Activated T-cell treated with anti-CD3 and anti-CD28 coated beads, Interleukin-2, amount 50 U/mL, for 24 hours (primary cell): ENCODE measurements at places on chromosomes 7 and 10.

- DNase-seq: no peak
Measured at GRCh38 chr10:69697006-69697405, 67.0 kb downstream of the FAM241B start.

- no peak for DNase-seq
Measured at GRCh38 chr7:22709857-22710256, 17.1 kb upstream of the IL6 start.

DNA sequence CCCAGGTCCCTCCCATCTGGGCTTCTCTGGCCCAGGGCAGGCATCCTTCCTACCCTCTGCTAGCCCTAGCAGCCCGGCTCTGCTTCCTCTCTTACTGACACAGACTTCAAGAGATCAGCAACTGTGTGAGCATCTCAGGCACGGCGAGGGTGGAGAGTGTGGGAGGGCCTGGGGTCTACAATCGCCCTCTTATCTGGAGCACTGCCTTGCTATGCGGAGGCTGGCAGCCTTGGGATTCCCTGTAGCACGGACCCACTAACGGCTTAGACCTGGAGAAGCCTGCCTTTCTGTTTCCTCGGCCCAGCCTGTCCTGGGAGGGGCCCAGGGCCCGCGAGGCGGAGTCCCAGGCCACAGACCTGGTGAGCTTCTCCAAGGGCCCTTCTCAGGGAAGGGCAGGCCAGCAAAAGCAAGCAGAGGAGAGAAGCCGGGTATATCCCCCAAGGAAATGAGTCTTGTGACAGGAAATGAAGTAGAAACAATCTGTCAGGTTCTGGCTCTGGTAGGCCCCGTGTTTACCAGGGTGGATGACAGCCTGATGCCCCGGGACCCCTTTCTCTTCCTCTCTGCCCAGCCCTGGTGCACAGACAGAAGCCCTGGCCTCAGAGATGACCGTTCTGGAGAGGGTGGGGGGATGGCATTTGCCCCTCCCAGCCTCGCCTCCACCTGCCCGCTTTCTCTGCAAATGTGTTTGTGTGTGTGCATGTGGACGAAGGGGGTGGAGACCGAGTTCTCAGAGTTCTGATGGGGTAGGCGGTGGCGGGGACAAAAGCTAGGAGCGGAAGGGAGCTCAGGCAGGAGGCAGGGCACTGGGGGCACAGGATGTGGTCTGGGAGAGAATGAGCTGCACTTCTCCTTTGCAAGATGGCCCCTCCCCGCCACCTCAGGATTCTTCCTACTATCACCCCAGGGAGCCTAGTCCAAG lies 2.5 kb downstream of the LRCH4 start:
- DNase-seq: peak; percentile 76

DNA sequence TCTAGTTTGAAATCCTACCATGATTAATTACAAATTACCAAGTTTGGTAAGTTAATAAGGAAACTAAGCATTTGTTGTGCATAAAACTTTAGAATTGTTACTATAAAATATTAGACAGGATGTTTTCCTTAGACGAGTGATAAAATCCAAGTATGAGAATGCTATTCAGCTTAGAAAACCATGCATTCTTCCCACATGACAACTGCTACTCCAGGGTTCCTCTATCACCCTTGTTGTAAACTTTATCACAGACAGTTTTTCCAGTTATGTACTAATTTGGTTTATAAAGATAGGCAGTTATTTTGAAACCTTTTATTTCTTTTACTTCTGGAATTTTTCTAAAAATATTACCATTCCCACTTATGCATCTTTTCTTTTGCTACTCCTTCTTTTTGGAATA lies 52.0 kb downstream of the SIRT1 start:
- DNase-seq: no peak

- no peak for DNase-seq
Measured at GRCh38 chr10:131860311-131860710, 40.5 kb upstream of the PPP2R2D start.

GRCh38 chr7:34841326-34841725 lies 183.3 kb downstream of the NPSR1 start:
- DNase-seq: no peak

GRCh38 chr10:106908225-106908624 lies 256.3 kb downstream of the SORCS1 start:
- DNase-seq: no peak

DNA sequence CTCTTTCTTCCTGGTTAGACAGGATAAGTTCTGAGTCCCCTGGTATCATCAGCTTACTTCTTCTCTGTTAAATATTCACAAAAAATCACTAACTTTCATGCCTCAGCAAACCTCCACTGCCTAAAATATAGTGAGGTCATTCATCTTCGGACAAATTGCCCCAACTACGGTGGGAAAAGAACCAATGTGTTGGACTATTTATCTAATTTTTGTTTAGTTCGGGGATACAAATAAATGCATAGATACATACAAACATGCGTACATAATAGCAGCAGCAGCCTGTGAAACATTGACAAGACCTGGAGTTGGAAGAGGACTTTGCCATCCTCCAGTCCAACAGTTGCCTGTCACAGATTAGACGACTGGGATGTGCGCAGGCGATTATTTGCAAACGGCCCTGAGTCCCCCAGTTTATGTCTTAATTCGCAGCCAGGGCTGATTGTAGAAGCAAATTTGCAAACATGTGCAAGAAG lies 51.5 kb downstream of the EGFR start:
- DNase-seq: no peak

DNA sequence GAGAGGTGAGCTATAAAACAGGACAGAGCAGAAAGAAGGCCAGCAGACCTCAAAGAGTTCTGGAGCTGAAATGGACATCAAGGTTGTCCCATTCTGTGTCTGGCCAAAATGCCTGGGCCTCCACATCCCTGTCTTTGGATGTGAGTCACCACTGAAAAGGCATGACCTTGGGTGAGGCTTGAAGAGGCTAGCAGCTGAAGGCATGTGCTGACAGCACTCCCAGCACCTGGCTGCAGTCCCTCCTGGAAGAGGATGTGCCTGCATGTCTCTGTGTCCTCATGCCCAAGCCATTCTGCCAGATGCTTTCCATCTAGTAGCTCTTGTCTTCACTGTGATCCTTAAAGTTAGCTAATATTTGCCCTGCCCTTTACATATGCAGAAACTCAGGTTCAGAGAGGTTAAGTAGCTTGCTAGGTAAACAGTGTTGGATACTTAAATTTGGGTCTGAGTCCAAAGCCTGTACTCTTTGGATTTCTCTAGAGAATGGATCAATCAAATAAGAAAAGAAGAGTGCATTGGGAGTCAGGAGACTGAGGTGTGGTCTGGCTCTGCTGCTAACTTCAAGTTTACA lies 35.8 kb downstream of the HECW1 start:
- no peak for DNase-seq

GRCh38 chr7:156780724-156781455 lies 112.1 kb downstream of the LMBR1 start:
- DNase-seq: no peak

GRCh38 chr10:132674311-132674710 lies 111.6 kb downstream of the NKX6-2 start:
- DNase-seq: no peak

DNA sequence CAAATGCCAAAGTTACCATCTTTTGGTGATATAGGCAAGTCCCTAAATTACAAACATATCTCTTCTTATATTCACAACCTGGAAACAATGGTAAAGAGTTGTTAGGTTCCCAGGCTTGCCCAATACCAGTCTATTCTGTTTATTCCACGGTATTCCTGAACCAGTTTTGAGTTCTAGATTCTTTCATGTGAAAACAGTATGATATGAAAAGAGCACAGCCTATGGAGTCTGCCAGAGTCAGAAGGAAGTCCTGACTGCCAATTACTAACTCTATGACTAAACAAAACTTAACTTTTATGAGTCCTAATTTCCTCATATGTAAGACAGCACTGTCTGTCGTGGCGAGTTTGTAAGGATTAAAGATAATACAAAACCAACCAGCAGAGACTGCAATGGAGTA lies 5.6 kb downstream of the ABI1 start:
- no peak for DNase-seq

- no peak for DNase-seq
Measured at GRCh38 chr7:149214020-149214720, 18.8 kb downstream of the ZNF282 start.

DNA sequence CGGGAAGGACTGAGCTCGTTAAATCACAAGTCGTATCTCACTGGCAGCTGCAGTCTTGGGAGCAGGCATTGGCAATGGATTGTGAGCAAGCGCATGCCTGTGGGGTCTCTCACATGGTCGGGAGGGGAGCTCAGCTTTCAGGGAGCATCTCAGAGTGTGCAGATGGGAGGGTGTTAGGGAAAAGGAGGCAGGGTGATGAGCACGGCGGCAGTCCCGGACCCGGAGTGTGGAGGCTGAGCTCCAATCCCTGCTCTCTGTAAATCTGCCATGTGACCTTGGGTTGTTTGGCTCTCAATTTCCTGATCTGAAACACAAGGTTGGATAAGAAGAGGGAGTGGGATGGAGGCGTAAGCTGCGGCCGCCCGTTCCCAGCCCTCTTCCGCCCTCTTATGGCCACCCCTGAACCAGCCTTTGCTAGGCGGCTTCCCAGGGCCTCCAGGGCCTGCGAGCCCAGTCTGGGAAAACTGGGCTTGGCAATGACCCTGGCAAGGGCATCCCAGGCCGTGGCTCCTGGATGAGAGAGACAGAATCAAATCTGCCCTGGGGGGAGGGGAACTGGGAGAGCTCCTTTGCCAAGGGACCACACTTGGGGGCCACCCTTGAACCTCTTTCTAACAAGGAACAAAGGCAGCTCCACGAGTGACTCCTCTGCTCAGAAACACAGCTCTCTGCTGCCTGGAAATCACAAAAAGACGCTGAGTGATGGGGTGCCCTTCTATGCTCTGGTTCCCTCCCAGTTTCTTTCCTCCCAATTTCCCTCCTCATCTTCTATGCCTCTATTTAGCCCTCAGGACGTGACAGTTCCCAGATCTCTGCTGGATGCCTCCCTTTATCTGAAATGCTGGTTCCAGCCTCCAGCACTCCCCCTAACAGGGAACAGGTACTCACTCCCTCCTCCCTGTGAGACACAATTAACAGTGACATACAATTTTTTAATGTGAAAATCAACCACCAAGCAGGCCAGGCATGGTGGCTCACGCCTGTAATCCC lies 41.7 kb upstream of the LOXL4 start:
- peak; percentile 37 for DNase-seq

- no peak for DNase-seq
Measured at GRCh38 chr10:65375528-65375927, 1550.3 kb upstream of the LRRTM3 start.

DNA sequence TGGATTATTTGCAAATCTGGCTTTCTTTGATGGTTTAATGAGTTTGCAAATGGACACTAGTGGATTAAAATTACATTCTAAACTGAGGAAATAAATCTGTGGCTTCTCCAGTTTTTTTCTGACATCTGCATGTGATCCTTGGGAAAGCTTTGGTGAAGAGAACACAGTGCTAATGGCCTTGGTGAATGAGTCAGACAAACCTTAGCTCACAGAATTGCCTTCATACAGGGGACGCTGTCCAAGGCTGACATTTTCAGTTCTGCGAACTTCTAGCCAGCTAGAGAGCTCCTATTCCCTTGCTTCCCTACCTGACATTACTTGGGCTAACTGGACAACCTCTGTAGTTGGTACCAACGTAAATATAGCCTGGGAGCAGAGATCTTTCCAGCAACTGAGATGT lies 21.2 kb downstream of the BMPER start:
- DNase-seq: no peak

DNA sequence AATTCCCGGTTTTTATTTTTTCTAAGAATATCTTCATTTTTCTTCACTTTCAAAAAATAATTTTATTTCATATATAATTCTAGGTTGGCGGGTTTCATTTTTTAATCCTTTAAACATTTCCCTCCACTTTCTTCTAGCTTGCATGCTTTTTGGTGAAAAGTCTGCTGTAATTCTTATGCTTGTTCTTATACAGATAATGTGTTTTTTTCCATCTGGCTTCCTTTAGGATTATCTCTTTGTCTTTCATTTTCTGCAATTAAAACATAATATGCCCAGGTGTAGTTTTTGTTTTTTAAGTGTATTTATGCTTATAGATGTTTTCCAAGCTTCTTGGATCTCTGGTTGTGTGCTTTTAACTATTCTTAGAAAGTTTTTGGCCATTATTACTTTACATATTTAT lies 341.3 kb upstream of the SEMA3C start:
- no peak for DNase-seq

GRCh38 chr10:29102233-29102632 lies 186.6 kb upstream of the LYZL1 start:
- no peak for DNase-seq

- DNase-seq: no peak
Measured at GRCh38 chr10:42646687-42647640, 8.6 kb upstream of the ZNF33B start.

GRCh38 chr7:12391922-12392615 lies 11.6 kb downstream of the VWDE start:
- DNase-seq: no peak

DNA sequence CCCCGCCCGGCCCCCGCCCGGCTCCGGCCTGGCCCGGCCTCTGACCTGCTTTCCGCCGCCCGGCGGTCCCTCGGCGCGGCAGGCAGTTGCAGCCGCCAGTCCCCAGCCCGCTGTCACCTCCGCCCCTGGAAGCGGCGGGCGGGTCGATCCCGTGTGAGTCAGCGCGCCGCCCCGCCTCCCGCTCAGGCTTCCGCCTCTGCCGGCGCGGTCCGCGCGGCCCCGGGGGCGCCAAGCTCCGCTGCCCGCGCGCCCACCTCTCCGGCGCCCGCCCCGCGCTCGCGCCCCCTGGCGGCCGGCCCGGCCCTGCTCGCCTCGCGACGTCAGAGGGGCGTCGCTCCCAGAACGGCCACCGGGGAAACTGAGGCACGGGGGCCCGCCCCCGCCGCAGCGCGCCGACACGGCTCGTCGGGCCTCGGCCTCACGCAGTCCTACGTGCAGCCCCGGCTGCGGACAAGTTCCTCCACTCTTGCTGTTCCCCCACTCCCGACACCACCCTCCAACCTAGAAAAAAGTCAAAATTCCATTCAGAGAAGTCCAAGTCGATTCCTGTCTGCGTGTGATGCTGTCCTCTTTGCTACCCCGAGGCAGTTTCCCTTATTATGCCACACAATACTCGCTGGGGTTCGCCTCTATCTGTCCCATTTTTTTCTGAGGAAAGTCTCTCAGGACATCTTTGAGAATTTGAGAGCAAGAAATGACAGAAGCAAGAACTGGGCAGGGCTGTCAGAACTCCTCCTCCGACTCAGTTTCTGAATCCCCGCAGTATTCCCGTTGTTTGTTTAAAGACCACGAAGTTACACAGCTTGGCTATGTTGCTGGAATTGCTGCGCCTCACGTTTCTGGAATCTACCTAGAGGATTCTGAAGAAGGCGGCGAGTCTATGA lies at the start of gene DNMBP:
TSS of gene DNMBP (minus strand) at position 155 of the 884 bp plus-strand sequence. CDS start 37,823 bp downstream, outside the sequence.
- peak; percentile 90 for DNase-seq

DNA sequence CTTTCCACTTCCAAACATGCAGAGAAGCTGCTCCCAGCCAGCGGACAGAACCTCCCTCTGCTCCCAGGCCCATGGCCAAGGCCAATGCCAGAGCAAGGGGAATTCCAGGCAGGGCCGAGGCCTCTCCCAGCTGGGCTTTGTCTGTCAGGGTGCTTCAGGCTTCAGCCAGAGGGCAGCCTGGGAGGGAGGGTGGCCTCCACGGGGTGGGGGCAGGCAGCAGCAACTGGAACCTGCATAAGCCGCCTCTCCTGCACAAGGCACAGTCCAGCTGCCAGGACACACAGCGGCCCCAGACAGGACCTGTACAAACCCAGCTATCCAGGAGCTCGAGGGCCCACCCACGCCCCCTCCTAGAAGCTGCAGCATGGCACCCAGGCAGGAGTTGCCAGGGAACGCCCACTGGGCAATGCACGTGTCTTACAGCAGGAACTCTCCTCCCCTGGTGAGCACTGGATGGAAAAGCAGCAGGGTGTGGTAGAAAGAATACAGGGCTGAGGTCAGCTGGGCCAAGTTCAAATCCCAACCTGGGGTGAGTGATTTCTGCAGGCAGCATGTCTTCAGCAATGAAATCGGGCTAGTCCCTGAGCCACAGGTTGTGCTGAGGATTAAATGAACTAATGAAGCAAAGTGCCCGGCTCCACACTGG lies 7.6 kb downstream of the FAM53B start:
- no peak for DNase-seq
